ENCODE measurements at places on chromosomes 1 and 21.

GRCh38 chr1:61190618-61191432 is 108.5 kb downstream of the NFIA start:
- no peak for DNase-seq

- no peak for DNase-seq
These were observed 1598.9 kb downstream of the PLA2G4A start for GRCh38 chr1:188427642-188428041.

DNA sequence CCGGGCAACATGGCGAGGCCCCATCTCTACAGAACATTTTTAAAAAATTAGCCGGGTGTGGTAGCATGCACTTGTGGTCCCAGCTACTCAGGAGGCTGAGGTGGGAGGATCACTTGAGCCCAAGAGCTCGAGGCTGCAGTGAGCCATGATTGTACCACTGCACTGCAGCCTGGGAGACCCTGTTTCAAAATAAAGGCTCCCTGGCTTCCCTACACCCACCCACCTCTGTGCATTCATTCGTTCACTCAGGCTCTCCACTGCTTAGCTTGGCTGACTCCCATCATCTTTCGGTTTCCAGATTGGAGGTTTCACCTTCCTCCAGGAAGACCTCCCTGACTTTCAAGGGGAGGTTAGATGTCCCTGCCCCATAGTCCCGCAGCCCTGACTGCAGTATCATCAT is 14.2 kb downstream of the KIAA2013 start:
- DNase-seq = no peak

- DNase-seq = peak; percentile 47
These were observed 434 bp downstream of the EVA1B start for GRCh38 chr1:36322786-36323635.

- peak; percentile 49 for DNase-seq
These were observed 618 bp downstream of the HNRNPR start for GRCh38 chr1:23343221-23344110.

DNA sequence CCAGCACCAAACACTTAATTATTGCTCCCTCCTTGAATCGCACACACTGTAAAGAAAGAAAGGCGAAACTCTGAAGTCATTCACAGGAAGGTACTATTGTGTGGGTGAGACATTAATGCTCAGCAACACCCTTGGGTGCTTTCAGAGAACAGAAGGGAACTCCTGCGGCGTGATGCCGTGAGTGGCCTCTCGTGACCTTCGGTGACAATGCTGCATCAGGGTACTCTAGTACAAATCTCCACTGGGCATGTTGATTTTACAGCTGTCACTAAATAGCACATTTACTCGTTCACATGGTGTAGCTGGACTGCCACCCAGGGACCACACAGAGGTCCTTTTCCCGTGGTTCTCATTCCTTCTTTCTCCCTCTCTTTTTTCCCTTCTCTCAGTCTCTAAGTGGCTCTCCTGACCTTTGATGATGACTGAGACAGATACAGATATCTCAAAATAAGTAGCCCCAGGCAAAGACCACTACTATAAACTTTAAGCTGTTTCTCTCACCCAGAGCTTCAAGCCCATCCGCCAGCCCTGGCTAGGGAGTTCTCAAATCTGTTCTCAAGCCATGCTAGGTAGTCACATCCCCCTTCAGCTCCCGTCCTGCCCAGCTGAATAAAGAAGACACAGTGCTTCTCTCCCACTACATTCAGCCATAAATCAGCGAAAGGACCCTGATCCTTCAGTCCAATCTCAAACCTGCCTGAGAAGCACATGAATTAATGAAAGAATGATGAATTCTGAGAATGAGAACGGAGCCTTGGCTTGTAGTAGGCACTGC is 223.4 kb upstream of the FMN2 start:
- DNase-seq = no peak

DNA sequence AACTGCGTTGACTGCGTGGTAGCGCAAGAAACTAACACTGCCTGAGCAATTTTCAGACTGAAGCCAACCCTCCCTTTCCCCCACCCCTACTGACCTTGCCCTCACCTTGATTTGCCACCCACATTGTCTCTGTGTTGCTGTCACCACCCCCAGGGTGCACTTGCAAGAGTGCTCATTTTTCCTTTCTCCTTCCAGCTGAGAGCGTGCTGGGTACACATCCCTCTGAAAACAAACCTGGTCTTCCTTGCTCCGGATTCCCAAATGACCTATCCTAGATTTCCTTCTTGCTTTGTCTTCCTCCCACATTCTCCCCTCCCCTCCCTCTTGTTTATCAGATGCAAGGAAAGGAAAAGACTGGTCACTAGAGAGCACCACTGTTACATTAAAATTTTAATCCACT is 24.2 kb downstream of the MPZ start:
- DNase-seq = no peak

DNA sequence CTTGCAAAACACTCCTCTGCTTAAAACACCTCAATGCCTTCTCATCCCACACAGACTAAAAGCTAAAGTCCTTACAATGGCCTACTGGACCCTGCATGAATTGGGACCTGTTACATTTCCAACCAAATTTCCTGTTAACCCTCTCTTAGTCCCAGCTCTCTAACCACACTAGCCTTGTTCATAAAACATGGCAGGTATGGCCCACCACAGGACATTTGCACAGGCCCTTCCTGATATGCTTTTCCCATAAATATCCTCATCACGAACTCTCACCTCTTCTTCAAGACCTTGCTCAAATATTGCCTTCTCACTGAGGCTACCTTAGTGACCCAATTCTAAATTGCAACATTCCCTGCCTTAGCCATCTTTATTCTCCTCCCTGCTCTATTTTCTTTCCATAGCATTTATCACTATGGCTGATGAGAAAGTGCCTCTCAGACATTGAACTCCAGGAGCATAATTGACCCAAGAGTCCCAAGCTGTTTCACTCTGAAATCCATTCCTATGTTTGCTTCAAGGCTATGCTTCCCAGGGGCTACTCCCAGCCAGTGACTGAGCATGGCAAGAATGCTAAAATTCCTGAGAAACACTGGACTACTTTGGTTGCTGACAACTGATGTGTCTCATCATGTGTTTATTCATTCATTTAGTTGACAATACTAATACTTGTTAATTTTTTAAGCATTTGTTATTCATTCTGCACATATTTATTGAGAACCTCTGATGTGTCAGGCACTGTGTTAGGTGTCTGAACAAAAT is 2.7 kb upstream of the PALMD start:
- DNase-seq = no peak

DNA sequence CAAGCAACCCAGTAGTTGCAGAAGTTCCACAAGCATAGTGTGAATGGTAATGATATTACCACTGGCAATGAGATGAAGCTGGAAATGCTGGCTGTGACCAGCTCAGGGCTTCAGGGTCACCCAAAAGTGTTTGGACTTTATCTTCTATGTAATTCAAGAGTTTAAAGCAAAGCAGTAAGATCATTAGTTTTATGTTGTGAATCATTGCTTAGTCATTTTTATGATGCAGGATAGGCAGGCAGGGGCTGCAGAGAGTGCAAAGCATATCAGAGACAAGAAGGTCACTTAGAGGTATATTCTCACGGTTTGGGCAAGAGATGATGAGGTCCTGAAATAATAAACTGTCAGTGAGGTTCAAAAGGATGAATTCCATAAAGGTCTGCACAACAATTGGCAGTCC is 147.4 kb downstream of the OLFM3 start:
- DNase-seq = no peak

DNA sequence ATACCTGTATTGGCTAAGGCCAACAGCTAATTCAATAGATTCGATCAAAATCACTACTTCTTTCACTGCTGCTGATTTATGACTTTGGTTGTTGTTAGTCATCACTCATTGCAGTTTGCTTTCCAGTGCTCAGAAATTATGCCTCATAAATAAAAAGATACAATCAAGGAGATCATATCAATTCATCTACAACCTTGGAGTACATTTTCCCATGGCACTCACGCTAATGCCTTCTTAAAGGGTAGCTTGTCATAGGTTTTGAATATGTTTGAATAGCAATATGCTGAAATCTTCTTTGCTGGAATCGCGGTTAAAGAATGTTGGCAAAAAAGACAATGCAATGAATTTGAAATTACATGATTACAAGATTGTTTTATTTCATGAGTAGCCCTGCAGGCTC is 89.9 kb downstream of the KCTD3 start:
- DNase-seq = no peak

DNA sequence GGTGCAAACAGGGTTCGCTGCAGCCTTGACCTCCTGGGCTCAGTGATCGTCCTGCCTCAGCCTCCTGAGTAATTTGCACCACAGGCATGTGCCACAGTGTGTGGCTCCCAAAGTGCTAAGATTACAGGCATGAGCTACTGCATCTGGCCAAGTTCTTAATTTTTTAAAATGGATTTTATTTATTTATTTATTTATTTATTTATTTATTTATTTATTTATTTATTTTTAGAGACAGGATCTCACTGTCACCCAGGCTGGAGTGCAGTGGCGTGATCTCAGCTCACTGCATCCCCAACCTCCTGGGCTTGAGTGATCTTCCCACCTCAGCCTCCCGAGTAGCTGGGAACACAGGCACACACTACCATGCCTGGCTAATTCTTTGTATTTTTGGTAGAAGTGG is 54.7 kb downstream of the KIF1B start:
- no peak for DNase-seq

DNA sequence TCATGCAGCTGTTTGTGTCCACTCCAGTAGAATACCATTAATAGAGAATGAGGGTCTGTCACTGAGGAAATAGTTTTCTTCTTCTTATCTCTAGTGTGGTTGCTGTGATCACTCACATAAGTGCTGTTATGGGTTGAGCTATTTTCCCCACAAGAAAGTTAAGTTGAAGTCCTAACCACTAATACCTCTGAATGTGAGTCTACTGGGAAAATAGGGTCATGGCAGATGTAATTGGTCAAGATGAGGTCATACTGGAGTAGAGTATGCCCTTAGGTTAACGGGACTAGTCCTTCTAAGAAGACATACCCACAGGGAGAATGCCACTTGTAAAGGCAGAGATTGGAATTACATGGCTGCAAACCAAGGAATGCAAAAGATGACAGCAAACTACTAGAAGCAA is 70.5 kb upstream of the COL24A1 start:
- no peak for DNase-seq

DNA sequence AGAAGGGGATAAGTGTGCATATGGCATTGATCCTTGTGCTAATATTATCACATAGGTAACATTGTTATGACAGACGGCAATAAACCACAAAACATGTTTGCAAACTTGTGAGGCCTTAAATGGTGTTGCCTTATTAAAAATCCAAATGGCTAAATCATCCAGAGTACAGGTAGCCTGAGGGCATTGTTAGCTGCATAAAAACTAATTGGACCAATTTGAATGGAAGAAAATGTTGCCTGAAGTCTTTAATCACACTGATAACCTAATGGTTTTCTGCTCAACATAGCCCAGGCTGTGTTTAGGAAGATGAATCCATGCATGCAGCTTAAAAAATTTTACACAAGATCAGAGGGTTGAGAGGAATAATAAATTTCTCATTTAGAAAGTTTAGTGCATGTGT is 19.4 kb upstream of the LRRC53 start:
- DNase-seq = no peak

DNA sequence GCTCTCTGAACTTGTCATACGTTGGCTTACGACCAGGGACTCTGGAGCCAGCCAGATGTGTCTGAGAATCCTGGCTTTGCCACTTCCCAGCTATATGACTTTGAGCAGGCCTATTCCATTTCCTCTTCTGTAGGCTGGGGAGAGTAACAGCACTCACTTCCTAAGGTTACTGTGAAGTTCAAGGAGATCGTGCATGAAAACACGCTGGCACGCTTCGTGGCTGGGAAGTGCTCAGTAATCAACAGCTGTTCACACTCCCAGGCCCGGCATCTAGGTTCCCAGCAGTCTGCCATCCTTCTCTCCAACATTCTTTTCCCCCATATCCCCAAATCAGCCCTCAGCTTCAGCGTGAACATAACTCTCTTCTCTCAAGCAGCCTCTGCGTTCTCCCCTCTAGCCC is 2.0 kb downstream of the ASCL5 start:
- DNase-seq = no peak

GRCh38 chr1:199743227-199743626 is 284.3 kb upstream of the NR5A2 start:
- no peak for DNase-seq

- DNase-seq = no peak
These were observed 75.5 kb upstream of the ATP5PO start for GRCh38 chr21:33991133-33991532.

DNA sequence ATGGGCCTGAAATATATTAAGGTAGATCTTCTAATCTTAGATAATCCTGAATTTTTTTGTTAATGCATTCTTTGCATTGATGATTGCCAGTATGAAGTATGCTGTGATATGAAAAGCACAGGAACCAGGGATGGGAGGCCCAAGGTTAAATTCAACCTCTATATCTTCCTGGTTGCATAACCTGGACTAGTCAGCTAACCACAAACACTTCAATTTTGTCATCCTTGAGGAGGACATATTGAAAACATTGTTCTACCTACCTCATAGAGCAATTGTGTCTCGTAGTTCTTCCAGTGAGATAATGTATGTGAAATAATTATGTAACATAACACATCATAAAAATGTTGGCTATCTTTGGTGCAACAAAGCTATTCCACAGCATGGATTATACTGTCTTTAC is 25.6 kb downstream of the PDC start:
- no peak for DNase-seq

- DNase-seq = no peak
These were observed 4.5 kb downstream of the SH3GLB1 start for GRCh38 chr1:86708920-86709319.

DNA sequence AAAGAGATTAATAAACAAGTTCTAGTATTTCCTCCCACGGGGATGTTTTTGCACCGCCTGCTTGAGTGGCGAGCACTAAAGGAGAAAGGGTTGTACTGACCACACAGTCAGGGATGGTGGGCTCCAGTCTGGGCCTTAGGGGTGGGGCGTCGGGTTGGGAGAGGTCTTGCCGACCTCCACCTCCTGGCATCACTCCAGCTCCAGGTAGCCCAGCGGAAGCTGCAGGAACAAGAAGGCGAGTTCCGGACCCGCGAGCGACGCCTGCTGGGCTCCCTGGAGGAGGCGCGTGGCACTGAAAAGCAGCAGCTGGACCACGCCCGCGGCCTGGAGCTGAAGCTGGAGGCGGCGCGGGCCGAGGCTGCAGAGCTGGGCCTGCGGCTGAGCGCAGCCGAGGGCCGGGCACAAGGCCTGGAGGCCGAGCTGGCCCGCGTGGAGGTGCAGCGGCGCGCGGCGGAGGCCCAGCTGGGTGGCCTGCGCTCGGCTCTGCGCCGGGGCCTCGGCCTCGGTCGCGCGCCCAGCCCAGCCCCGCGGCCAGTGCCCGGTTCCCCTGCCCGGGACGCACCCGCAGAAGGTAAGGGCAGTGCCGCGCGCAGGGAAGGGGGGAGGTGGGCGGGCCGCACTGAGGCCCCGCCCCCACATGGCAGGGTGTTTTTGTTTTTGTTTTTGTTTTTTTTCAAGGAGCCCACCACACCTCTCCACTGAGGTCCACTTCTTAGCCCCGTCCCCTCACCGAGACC is 19.7 kb downstream of the MFAP2 start:
- DNase-seq = peak; percentile 79

DNA sequence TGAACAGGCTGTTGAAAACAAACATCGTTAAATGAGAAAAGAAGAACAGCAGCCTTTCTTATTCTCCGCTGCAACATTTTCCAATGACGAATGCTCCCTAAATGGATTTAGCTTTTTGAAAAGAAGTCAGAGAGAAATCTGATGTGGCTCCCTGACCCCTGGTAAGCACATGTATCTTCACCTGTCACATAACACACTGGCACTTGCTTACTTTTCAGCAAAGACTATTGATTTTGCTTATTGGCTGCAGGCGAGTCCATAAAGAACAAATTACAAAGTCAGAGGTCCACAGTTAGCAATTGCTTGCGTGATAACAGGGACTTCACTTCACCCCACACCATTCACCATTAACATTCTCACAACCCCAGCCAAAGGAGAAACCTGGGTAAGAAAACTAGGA is 362.8 kb downstream of the GPATCH2 start:
- no peak for DNase-seq
